CD4-positive, alpha-beta T cell treated with Interleukin-12 subunit alpha and Interleukin-12 subunit beta, for 1 hour (primary cell): ENCODE measurements at places on chromosomes 2 and 18.

- no peak for DNase-seq
Observed at GRCh38 chr2:59720296-59720866, 833.1 kb downstream of the BCL11A start.

GRCh38 chr2:14944562-14945346 is 312.2 kb downstream of the LRATD1 start:
- DNase-seq: no peak

DNA sequence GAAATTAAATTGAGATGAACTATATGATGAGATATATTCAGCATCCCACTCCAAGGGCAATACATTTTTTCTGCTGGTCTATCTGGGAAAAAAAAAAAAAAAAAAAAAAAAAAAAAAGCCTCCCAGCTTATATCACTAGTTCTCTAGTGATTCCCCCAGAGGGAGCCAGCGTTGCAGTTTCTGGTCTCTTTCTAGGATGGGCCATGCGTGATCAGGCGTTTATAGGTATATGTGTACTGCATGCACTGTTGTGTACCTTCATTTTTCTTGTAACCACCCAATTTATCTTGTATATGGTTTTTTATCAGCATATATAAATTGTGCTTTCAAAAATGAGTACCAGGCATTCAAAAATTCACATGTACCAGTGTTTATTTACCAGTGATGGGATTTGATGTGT is 35.1 kb downstream of the DCDC2C start:
- no peak for DNase-seq

GRCh38 chr18:37783771-37784170 is 218.2 kb upstream of the CELF4 start:
- no peak for DNase-seq

DNA sequence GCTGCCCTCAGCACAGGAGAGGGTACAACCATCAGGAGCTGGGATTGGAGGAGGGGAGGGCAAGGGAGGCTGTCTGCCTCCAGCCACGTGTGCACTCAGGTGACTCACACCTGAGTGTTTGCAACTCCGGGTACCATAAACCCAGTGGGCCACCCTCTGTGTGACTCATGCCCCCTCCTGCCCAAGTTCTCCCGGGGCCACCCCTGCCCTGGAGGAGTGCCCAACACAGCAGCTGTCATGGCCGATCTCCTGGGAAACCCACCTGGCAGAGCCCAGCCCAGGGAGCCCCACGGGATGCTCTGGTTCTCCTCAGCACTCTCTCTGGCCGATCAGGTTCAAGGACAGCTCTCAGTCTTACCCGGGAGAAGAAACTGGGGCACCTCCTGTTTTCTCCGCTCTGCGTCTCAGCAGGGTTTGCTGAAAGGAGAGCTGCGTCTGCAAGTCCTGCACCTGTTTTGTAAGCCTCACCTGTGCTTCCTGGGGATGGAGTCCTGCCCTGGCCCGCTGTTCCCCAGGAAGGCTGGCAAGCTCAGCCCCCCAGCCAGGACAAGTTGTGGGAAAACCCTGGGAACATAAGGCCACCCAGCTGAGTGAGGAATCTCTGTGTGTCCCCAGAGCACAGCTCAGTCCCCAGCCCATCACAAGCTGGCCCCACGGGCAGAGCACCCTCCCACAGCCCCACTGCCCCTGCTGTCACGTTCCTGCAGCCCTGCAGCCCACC is 44.0 kb upstream of the UBE2F start:
- no peak for DNase-seq

GRCh38 chr2:105518897-105519296 is 120.0 kb upstream of the FHL2 start:
- no peak for DNase-seq

DNA sequence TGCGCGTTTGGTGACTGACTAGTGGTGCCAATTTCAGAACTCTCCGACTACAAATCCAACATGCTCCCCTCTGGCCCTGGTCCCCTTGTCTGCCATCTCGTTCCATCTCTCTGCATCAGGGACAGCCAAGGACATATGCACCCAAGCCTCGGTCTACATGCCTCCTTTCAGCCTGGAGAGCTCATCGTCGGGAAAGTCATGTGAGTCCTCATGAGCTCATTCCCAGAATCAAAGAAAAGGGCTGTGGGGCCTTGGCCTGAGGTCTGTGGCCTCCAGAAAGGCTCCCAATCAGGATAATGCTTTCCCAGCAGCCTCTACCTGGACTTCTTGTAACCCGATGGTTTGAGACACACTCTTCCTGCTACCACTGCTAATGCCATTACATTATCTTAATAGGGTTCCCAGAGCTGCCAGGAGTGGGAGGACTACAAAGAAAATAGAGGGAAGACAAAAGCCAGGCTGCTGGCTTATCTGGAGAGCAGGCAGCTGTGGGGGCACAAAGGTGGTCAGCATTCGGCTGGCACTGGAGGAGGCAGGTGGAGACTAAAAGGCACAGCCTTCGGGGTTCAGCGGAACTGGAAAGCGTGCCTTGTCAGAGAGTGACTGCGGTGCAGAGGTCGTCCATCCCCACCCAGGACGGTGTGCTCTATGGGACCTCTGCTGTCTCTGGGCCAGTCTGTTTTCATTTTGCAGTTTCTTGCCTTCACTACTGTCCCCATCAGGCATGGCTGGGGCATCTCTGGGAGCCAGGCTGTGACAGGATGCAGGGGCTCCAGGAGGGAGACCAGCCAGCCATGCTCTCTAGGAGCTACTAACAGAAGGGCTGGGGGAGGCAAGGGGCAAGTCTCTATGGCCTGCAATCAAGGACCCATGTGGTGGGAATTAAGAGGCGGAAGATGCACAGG is 104.4 kb upstream of the SMAD2 start:
- DNase-seq: no peak

GRCh38 chr2:183935005-183935404 is 663.3 kb upstream of the ZNF804A start:
- no peak for DNase-seq

- DNase-seq: no peak
Observed at GRCh38 chr2:3174626-3175567, 202.7 kb downstream of the EIPR1 start.

- no peak for DNase-seq
Observed at GRCh38 chr2:54613794-54614257, 109.6 kb upstream of the EML6 start.

- no peak for DNase-seq
Observed at GRCh38 chr2:203808046-203808750, 59.4 kb upstream of the CTLA4 start.

- peak; percentile 73 for DNase-seq
Observed at GRCh38 chr2:27049422-27050280, 1.8 kb upstream of the AGBL5 start.

GRCh38 chr2:21404827-21405625 is 281.3 kb downstream of the TDRD15 start:
- no peak for DNase-seq

GRCh38 chr2:6370753-6371551 is 494.8 kb downstream of the CMPK2 start:
- DNase-seq: no peak

GRCh38 chr2:68907232-68907919 is 36.2 kb upstream of the BMP10 start:
- no peak for DNase-seq

- DNase-seq: no peak
Observed at GRCh38 chr2:171404261-171404660, 29.5 kb downstream of the METTL8 start.

DNA sequence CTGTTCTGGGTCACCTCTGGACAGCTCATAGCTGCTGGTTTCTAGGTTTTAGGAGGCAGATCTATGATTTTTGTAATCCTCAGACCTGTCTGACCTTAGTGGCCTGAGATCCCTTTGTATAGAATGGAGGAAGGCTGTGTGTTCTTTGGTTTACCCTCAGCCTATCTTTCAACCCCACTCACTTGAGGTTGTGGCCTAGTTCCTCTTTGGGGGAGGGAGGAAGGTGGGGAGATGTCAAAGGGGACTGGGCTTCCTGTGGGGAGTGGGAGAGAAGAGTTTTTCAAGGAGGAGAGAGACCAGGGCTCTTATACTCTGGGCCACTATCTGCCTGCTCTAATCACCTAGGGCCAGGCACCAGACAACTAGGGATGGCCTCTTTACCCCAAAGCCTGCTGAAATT is 28.5 kb downstream of the SEMA4F start:
- no peak for DNase-seq

- no peak for DNase-seq
Observed at GRCh38 chr18:54530285-54530684, 60.8 kb upstream of the DYNAP start.

- no peak for DNase-seq
Observed at GRCh38 chr2:74198023-74198460, 373 bp upstream of the MTHFD2 start.

GRCh38 chr2:27720004-27720551 is 51.4 kb upstream of the MRPL33 start:
- no peak for DNase-seq

GRCh38 chr2:160932960-160933359 is 227.3 kb upstream of the TANK start:
- no peak for DNase-seq

DNA sequence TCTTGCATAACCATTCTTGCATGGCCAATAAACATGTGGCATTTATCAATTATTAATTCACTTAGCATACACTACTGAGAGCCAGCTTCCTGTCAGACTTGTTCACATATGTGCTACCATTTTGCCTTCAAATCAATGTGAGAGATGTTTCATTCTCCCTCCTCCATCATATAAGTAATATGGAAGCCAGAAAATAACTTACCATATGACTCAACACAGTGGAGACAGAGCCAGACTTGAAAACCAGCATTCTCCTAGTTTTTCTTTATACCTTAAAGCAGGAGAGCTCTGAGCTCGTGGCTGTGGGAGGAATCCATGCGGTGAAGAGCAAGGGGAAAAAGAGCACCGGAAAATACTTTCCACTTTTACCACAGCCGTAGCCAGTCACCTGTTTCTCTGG is 215.0 kb upstream of the LRATD1 start:
- DNase-seq: no peak

- DNase-seq: no peak
Observed at GRCh38 chr2:127818794-127819425, 7.9 kb upstream of the WDR33 start.

- DNase-seq: no peak
Observed at GRCh38 chr2:147873859-147874483, 29.1 kb downstream of the ACVR2A start.

DNA sequence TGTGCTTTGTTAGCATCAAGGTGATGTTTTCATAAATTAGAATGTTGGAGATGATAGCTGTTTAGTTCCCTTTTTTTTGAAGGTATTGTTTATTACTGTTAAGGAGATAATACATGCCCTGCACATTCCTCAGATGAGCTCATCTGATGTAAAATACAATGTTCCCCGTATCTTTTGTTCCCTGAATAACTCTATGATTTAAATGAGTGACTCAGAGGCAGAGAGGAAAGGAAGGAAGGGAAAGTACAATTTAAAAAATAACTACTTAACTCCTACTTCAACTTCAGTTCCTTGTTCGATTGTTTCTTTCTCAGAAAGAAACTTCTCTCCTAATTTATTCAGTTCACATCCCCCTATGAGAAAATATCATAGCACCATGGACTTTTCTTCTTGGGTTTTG is 208.7 kb downstream of the KCNE4 start:
- no peak for DNase-seq

DNA sequence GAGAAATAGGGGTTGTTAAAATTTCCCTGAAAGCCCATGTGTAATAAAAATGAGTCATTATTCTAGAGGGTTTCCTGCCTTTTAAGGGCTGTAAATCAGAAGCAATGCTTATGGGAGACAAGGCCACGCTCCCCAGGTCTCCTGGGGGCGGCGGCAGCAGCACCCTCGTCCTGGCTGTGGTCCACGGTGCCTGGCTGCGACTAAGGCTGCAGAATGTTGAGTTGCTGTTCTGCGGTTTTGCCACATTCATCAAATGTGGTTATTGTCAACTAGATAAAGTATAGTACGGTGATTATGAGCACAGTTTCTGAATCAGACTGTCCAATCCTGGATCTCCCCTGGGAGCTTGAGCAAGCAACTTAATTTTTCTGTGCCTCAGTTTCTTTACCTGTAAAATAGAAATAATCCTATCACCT is 11.9 kb upstream of the AGFG1 start:
- peak; percentile 64 for DNase-seq

GRCh38 chr2:197975931-197976519 is 171.6 kb downstream of the PLCL1 start:
- DNase-seq: no peak

GRCh38 chr2:72026819-72027425 is 120.7 kb downstream of the CYP26B1 start:
- no peak for DNase-seq

GRCh38 chr18:44789710-44790109 is 109.0 kb downstream of the SETBP1 start:
- no peak for DNase-seq

DNA sequence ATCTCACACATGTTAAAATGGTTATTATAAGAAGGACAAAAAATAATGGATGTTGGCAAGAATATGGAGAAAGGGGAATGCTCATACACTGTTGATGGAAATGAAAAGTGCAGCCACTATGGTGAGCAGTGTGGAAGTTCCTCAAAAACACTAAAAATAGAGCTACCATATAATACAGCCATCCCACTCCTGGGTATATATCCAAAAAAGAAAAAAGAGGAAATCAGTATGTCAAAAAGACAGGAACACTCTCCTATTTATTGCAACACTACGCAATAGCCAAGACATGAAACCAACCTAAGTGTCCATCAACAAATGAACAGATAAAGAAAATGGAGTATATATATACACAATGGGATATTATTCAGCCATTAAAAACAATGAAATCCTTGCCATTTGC is 642.6 kb downstream of the RNF144A start:
- DNase-seq: no peak

DNA sequence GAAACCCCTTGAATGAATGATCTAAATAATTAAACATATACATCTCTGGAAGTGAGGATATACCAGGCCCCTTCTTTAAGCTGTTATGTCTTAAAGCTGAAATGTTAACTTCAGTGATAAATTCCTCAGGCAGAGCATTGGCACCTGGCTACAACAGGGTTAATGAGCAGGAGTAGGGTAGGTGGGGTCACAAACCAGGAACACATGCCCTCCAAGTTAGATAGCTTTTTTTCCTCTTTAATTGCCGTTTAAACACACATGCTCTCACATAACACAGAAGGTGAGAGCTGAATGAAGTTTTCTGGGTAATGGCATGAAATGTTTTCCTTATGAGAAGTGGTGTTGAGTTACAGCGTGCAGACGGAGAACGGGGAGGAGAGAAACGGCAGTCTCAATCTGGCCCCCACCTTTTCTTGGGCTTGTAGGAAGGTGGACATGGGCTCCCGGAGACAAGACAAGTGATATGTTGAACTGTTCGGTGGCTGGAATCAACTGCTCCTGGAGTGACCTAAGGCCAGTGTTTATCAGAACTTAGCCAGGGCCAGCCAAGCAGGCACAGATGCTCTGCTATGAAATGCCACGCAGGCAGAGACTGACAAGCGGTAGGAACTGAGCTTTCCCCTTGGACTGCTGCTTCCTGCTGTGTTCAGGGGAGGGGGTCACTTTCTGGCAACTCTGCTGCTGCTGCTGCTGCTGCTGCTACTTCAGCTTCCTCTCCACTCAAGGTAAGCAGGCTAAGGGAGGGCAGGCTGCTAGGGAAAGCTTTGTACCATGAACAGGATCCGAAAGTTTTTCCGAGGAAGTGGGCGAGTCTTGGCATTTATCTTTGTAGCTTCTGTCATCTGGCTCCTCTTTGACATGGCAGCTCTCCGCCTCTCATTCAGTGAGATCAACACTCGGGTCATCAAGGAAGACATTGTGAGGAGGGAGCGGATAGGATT is at the start of gene GALNT5:
TSS of gene GALNT5 (plus strand) at position 394 of the 941 bp plus-strand sequence. CDS start at position 772, 378 bp downstream.
- no peak for DNase-seq

- peak; percentile 72 for DNase-seq
Observed at GRCh38 chr2:231482806-231483391, 18.6 kb upstream of the NCL start.

GRCh38 chr2:62145478-62146100 is 50.3 kb upstream of the B3GNT2 start:
- DNase-seq: no peak
